ENCODE measurements at places on chromosomes 1 and 21.

DNA sequence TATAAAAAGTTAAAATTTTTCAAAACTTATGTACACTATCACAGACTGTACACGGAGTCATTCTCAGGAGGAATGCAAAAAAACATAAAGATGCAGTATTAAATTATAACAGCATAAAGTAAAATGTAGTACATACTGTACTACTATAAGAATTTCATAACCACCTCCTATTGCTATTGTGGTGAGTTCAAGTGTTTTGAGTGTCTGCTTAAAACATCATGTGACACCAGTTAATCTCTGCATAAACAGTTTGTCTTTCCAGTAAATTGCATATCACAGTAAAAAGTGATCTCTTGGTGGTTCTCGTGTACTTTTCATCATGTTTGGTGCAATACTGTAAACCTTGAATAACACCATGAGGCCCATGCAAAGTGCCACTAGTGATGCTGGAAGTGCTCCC is 45.2 kb downstream of the SDCCAG8 start:
- H3K36me3 ChIP-seq, result peaks cover 17% of the 10 kb centered on the region
- H3K27me3 ChIP-seq, result no peaks in the 10 kb centered on the region
- H3K4me1 ChIP-seq, result no peaks in the 10 kb centered on the region
- no peak overlapping the region for H3K27ac ChIP-seq

GRCh38 chr1:145918992-145919939 is 749 bp upstream of the PEX11B start:
- H3K27ac ChIP-seq, result peak overlapping the region; percentile 89
- peak overlapping the region; percentile 96 for H3K4me3 ChIP-seq
- no peak for DNase-seq
- peaks cover 48% of the 10 kb centered on the region for H3K36me3 ChIP-seq
- H3K27me3 ChIP-seq, result no peaks in the 10 kb centered on the region

DNA sequence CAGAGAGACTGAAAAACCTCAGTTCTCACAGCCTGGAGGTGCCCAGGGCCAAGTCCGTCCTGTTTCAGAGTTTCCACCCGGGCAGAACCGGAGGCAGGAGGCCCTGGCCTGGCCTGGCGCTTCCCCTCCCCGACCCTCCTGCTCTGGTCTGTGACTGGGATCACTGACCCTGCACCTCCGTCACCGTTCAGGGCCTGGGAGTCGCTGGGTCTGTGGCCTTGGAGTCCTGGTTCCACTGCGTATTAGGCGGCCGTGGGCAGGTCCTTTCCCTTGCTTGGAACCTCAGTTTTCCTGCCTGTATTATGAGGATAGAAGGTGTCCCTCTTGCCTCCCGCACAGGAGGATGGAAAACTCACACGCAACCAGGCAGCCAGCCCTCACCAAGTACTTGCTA is 533 bp upstream of the PLA2G2E start:
- no peaks in the 10 kb centered on the region for H3K4me1 ChIP-seq
- peaks cover 10% of the 10 kb centered on the region for H3K27me3 ChIP-seq
- H3K4me3 ChIP-seq, result no peak overlapping the region
- H3K27ac ChIP-seq, result no peak overlapping the region
- H3K36me3 ChIP-seq, result no peaks in the 10 kb centered on the region

DNA sequence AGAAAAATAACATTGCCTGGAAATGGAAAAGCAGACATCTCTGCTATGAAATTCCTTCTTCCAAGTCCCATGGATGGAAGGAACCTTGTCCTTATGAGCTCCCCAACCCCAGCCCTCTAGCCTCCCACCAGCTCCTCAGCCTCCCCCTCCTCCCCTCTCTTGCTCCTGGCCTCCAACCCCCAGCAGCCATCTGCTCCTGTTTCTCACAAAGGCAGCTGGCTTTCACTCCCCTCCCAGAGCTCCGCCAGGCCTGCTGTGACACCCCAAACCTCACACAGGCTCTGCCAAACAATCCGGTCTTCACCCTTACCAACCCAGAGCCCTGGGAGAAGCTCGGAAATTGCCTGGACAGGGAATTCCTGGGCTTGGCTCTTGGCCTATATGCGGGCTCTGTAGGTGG is 69.2 kb downstream of the KLHDC7A start:
- no peak for DNase-seq
- no peak overlapping the region for H3K4me3 ChIP-seq
- H3K27ac ChIP-seq, result no peak overlapping the region
- no peaks in the 10 kb centered on the region for H3K4me1 ChIP-seq
- peaks cover 35% of the 10 kb centered on the region for H3K27me3 ChIP-seq

- H3K4me1 ChIP-seq, result peaks cover 2% of the 10 kb centered on the region
- no peak overlapping the region for H3K27ac ChIP-seq
- no peak overlapping the region for H3K4me3 ChIP-seq
- DNase-seq, result no peak
- peaks cover 16% of the 10 kb centered on the region for H3K27me3 ChIP-seq
These were observed 35.2 kb downstream of the RRP1 start for GRCh38 chr21:43824333-43825241.
